ENCODE measurements at places on chromosomes 7 and 10.

DNA sequence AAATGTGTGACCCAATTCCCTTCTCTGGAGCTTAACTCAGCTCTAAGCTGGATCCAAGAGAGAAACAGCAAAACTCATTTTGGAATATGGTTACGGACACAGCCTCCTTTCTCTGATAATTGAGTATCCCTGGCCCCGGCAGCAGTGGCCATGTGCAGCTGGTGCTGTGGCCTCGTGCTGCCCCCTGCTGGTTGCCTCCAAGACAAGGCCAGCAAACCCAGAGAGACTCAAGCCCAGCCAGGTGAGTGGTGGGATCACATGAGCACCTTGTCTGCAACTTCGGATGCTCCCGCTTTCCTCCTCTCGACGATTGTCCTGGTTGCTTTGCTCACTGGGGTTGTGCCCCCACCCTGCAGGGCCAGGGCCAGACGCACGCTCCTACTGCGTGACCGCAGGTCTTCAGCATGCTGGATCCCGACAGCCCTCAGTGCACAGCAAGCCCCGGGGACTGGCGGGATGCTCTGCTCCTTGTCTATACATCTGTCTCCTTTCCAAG is 19.4 kb downstream of the SFTPD start:
- peak; percentile 10 for DNase-seq

- DNase-seq: no peak
Measured at GRCh38 chr7:34991938-34992840, 45.1 kb downstream of the DPY19L1 start.

DNA sequence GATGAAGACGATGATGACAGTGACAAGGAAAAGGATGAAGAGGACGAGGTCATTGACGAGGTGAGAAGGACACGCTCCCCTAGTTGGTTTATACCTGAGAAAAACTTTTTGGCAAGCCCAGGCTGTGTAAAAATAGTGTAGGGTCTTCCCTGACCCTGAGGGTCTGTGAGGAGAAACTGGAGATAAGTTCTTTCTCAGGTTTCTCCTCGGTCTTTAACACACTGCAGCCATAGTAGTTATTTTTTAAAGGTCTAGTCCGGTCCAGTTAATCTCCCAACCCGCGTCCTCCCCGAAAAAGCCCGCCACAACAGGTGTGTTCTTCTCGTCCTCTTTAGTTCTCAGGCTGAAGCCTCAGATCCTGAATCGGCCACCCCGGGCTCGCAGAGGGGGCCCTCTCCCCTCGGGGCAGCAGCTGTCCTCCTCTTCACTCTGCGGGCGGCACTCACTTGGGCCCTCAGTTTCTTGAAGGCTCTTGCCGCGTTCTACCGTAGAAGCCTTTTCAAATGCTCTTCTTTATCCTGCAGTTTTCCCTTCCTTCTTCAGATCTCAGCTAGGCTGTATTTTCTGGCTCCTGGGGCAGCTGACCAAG is 411 bp downstream of the BCCIP start:
- DNase-seq: no peak

DNA sequence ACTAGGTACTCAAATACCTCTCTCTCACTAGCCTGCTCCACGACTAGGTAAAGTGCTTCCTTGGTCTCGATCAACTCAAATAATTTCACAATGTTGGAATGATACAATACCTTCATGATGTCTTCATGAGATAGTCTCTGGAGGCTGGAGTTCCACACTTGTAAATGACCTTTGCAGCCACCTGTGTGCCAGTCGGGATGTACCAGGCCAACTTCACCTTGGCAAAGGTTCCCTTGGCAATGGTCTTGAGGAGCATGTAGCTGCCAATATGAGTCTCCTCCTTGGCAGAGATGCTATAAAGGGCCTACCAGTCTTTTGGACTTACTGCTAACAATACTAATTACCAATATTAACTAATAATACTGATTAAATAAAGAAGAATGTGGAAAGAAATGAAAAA is 42.5 kb upstream of the EEPD1 start:
- no peak for DNase-seq

DNA sequence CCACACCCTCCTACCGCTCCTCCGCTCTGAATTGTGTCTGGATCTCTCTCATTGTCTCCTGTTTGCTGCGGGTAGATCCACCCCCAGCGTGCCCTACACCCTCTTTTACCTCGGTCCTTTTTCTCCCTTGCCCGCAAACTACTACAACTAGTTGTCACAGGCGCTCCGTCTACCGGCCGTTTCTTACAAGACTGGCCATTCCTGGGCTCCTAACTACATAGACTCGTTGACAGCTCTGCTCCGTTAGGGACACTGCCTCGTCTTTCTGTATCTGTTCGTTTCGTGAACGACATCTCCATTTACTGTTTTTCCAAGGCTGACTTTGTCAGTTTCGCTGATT is 786 bp downstream of the TAF3 start:
- no peak for DNase-seq

- DNase-seq: no peak
Measured at GRCh38 chr7:43952028-43952427, 25.8 kb downstream of the UBE2D4 start.

- no peak for DNase-seq
Measured at GRCh38 chr7:47442605-47442865, 139.4 kb downstream of the TNS3 start.

- no peak for DNase-seq
Measured at GRCh38 chr10:124573726-124574455, 112.3 kb downstream of the LHPP start.

DNA sequence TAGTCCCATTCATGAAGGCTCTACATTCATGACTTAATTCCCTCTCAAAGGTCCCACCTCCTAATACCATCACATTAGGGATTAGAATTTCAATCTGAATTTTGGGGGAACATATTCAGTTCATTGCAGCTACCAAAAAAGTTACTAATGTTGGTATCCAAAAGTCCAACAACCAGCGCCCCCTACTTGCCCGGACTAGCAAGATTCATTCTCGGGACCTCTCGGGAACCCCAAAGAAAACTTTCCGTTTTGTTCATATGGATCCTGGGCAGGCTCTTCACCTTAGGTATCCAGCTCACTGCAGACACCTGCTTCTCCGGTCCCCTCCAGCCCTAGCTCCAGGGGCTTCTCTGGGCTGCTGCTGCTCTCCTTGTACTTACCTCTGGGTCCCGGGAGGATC is 8.9 kb upstream of the GRK5 start:
- no peak for DNase-seq
